ENCODE measurements at places on chromosomes 11 and 22. TPM values are rescaled to one million over a fixed set of nuclear protein-coding genes. Genes with fewer than 3 reads are reported as not detected.

Gene MS4A6E
- not detected for total RNA-seq

Gene CEP126
- total RNA-seq: 4.1 TPM

Gene LIF
- total RNA-seq: 3.2 TPM

Gene GNAZ
- total RNA-seq: 0.72 TPM

Gene KLHL35
- 4.3 TPM for total RNA-seq

Gene IFT27
- total RNA-seq: 22.1 TPM

Gene SBF2
- total RNA-seq: 61.2 TPM

Gene ADAMTS8
- under 0.01 TPM for total RNA-seq

- H3K36me3 ChIP-seq: no peaks in the 10 kb centered on the region
- no peak overlapping the region for H3K27ac ChIP-seq
- peak overlapping the region; percentile 72 for H3K4me3 ChIP-seq
- peaks cover 16% of the 10 kb centered on the region for H3K4me1 ChIP-seq
Measured at GRCh38 chr11:16613262-16613511, 125.3 kb upstream of the C11orf58 start.

DNA sequence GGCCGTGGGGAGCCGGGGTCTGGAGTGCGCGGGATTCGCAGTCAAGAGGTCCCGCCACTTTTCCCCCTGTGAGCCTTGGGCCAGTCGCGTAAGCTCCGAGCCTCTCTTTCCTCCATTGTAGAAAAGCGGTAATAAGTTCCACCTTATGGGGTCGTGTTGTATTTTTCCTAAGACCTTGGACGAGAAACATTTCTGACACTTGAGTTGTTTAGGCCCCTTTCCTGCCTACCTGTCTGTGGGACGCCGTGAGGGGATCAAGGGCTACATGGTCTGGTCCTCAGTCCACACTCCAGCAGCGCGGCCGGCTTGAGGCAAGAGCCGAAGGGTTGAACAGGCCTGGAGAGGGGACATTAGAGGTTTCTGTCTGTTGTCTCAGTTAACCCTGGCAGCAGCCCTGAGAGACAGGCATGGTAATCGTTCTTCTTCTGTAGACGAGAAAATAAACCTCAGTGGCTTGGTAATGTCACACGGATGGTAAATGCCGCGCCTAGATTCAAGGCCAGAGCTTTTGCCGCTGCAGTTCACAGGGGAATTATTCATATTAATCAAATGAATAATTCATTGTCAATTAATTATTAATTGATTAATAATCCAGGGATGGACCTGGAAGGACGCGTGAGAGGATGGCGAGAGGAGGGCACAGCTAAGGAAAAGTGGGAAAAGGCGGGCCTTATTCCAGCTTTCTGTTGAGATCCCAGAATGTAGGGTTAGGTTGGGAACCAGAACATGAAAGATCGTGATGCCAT lies 545 bp downstream of the FEN1 start:
- H3K4me1 ChIP-seq: peaks cover 11% of the 10 kb centered on the region
- peaks cover 31% of the 10 kb centered on the region for H3K36me3 ChIP-seq
- DNase-seq: peak; percentile 74
- H3K27me3 ChIP-seq: no peaks in the 10 kb centered on the region
- peak overlapping the region; percentile 99 for H3K27ac ChIP-seq

GRCh38 chr11:63639199-63639832 lies 25.1 kb upstream of the PLAAT3 start:
- no peak overlapping the region for H3K4me3 ChIP-seq
- H3K27ac ChIP-seq: no peak overlapping the region
- peaks cover 70% of the 10 kb centered on the region for H3K36me3 ChIP-seq
- no peaks in the 10 kb centered on the region for H3K4me1 ChIP-seq

- no peaks in the 10 kb centered on the region for H3K27me3 ChIP-seq
- H3K27ac ChIP-seq: no peak overlapping the region
- no peaks in the 10 kb centered on the region for H3K36me3 ChIP-seq
- peaks cover 6% of the 10 kb centered on the region for H3K4me1 ChIP-seq
- no peak for DNase-seq
Measured at GRCh38 chr11:44623341-44623730, 57.9 kb downstream of the CD82 start.

GRCh38 chr11:2210366-2211112 lies 38.9 kb upstream of the TH start:
- peak; percentile 45 for DNase-seq
- peaks cover 5% of the 10 kb centered on the region for H3K27me3 ChIP-seq
- no peaks in the 10 kb centered on the region for H3K4me1 ChIP-seq
- no peak overlapping the region for H3K27ac ChIP-seq
- no peaks in the 10 kb centered on the region for H3K36me3 ChIP-seq
- H3K4me3 ChIP-seq: no peak overlapping the region

GRCh38 chr22:48198489-48199459 lies 1436.3 kb downstream of the TBC1D22A start:
- H3K27me3 ChIP-seq: no peaks in the 10 kb centered on the region
- H3K4me3 ChIP-seq: no peak overlapping the region
- H3K36me3 ChIP-seq: no peaks in the 10 kb centered on the region
- H3K4me1 ChIP-seq: no peaks in the 10 kb centered on the region

DNA sequence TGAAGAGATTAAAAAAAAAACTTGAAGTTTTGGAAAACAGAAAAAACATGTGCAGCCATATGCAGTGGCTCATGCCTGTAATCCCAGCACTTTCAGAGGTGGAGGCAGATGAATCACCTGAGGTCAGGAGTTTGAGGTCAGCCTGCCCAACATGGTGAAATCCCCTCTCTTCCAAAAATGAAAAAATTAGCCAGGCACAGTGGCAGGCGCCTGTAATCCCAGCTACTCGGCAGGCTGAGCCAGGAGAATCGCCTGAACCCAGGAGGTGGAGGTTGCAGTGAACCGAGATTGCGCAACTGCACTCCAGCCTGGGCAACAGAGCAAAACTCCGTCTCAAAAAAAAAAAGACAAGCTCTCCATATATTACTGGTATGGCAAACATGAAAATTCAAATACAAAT lies 7.6 kb downstream of the DLG2 start:
- no peak overlapping the region for H3K4me3 ChIP-seq
- no peaks in the 10 kb centered on the region for H3K36me3 ChIP-seq
- DNase-seq: no peak

DNA sequence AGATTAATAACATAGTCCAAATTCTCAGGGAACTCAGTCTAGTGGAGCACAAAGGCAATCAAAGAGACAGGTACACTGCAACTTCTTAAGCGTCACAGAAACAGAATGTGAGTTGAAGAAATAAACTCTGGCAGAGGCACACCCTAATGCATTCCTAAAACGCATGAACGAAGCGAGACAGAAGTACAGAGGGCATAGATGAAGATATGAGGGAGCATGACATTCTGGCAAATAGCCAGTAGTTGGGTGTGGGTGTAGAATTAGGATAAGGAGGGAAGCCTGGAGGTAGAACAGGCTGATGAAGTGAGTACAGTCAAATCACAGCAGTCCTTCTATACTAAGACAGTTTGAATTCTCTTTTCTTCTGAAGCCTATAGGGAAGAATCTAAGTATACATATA lies 838.7 kb upstream of the API5 start:
- no peak overlapping the region for H3K27ac ChIP-seq
- H3K36me3 ChIP-seq: no peaks in the 10 kb centered on the region
- no peak overlapping the region for H3K4me3 ChIP-seq
- H3K4me1 ChIP-seq: no peaks in the 10 kb centered on the region
- no peak for DNase-seq

DNA sequence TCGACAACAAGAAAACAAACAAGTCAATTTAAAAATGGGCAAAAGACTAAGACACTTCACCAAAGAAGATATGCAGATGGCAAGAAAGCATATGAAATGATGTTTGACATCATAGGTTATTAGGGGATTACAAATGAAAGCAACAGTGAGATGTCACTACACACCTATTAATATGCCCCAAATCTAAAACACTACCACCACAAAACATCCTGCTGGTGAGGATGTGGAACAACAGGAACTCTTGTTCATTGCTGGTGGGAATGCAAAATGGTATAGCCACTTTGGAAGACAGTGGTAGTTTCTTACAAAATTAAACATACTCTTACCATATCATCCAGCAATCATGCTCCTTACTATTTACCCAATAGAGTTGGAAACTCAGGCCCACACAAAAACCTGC lies 29.0 kb downstream of the PRRG4 start:
- H3K27ac ChIP-seq: no peak overlapping the region
- H3K36me3 ChIP-seq: no peaks in the 10 kb centered on the region
- no peak for DNase-seq
- H3K4me3 ChIP-seq: no peak overlapping the region
- H3K27me3 ChIP-seq: peaks cover 15% of the 10 kb centered on the region
- no peaks in the 10 kb centered on the region for H3K4me1 ChIP-seq

GRCh38 chr22:38214302-38215056 lies 12.7 kb downstream of the MAFF start:
- peaks cover 19% of the 10 kb centered on the region for H3K4me1 ChIP-seq
- peaks cover 25% of the 10 kb centered on the region for H3K36me3 ChIP-seq
- peak overlapping the region; percentile 7 for H3K4me3 ChIP-seq
- peak overlapping the region; percentile 5 for H3K27ac ChIP-seq
- DNase-seq: peak; percentile 95
- no peaks in the 10 kb centered on the region for H3K27me3 ChIP-seq

GRCh38 chr22:48594757-48595510 lies 1232.7 kb downstream of the BRD1 start:
- no peak overlapping the region for H3K27ac ChIP-seq
- no peak overlapping the region for H3K4me3 ChIP-seq
- H3K36me3 ChIP-seq: no peaks in the 10 kb centered on the region
- H3K4me1 ChIP-seq: no peaks in the 10 kb centered on the region

GRCh38 chr11:11620173-11620920 lies 1.5 kb downstream of the GALNT18 start:
- peaks cover 55% of the 10 kb centered on the region for H3K27me3 ChIP-seq
- peaks cover 16% of the 10 kb centered on the region for H3K4me1 ChIP-seq
- H3K27ac ChIP-seq: no peak overlapping the region
- H3K36me3 ChIP-seq: no peaks in the 10 kb centered on the region
- peak; percentile 80 for DNase-seq

DNA sequence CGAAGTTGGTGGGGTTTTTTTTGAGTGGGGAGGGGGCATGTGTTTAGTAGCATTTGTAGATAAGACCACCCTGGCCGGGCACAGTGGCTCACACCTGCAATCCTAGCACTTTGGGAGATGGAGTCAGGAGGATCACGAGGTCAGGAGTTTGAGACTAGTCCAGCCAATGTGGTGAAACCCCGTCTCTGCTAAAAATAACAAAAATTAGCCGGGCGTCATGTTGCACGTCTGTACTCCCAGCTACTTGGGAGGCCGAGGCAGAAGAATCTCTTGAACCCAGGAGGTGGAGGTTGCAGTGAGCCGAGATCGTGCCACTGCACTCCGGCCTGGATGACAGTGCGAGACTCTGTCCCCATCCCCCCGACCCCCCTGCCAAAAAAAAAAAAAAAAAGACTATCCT lies 34.6 kb downstream of the CECR2 start:
- H3K36me3 ChIP-seq: no peaks in the 10 kb centered on the region
- no peak for DNase-seq

- DNase-seq: peak; percentile 85
- no peaks in the 10 kb centered on the region for H3K4me1 ChIP-seq
- H3K4me3 ChIP-seq: no peak overlapping the region
- no peak overlapping the region for H3K27ac ChIP-seq
- peaks cover 22% of the 10 kb centered on the region for H3K27me3 ChIP-seq
Measured at GRCh38 chr11:1048375-1049070, 12.0 kb upstream of the MUC6 start.

DNA sequence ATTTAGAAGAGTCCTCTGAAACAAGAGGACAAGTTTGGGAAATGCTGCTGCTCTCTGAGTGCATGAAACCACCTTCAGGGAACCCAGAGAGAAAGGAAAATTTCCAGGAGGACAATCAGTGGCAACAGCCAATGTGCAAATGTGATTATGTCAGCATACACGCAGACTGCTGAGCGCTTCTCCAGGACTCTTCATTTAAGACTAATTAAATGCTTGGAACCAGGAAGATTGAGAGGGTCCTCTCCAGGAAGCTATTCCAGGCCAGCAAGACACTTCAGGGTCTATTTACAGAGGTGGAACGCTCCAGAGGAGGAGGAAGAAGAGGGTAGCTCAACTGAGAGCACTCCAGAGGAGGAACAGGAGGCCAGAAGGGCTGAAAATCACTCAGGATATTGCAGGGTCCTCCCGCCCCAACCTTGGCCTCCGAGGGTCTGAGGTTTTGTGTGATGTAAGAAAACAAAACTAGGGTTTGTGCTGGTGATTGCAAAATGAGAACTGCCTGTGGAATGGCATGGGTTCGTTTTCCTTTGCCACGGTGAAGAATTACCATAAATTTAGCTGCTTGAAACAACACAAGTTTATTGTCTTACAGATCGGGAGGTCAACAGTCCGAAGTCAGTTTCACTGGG lies 14.1 kb upstream of the HTR3A start:
- H3K27ac ChIP-seq: no peak overlapping the region
- no peaks in the 10 kb centered on the region for H3K4me1 ChIP-seq
- no peaks in the 10 kb centered on the region for H3K27me3 ChIP-seq
- no peak overlapping the region for H3K4me3 ChIP-seq
- DNase-seq: peak; percentile 52
